Stimulated activated CD8-positive, alpha-beta memory T cell treated with anti-CD3 and anti-CD28 coated beads, Interleukin-4, amount 100 ng/mL, for 4 hours (primary cell): ENCODE measurements at places on chromosomes 3 and 15.

DNA sequence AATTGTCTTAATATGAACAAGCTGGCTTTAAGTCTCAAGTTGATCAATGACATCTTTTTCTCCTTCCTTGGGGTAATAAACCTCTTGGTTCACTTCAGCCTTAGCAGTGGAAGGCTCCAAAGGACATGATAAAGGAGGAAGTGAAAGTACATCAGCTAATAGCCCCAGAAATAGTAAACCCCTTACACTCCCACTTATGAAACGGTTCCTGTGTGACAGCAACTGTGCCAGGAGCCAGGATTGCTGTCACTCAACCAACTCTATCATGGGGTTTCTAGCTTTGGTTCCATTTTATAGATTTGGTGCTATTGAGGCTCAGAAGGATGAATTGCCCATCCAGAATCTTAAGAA, 216.7 kb downstream of the ABHD5 start:
- no peak for DNase-seq

DNA sequence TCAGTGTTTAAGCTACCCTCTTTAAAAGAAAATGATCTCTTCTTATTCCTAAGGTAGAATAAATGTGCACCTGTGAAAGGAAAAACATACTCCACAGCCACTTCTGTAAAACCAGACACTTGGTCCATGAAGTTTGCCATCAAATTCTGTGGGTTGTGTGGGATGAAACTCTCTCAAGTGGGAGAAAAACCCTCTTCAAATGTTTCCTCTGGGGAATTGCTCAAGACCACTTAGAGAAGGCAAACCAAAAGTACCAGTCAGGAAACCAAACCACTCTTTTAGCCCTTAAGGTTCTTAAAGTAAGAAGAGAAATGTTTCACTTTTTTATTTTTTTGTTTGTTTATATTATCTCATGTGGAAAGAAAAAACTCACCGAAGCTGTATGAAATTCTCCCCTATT, 1.2 kb downstream of the COL8A1 start:
- DNase-seq: no peak

DNA sequence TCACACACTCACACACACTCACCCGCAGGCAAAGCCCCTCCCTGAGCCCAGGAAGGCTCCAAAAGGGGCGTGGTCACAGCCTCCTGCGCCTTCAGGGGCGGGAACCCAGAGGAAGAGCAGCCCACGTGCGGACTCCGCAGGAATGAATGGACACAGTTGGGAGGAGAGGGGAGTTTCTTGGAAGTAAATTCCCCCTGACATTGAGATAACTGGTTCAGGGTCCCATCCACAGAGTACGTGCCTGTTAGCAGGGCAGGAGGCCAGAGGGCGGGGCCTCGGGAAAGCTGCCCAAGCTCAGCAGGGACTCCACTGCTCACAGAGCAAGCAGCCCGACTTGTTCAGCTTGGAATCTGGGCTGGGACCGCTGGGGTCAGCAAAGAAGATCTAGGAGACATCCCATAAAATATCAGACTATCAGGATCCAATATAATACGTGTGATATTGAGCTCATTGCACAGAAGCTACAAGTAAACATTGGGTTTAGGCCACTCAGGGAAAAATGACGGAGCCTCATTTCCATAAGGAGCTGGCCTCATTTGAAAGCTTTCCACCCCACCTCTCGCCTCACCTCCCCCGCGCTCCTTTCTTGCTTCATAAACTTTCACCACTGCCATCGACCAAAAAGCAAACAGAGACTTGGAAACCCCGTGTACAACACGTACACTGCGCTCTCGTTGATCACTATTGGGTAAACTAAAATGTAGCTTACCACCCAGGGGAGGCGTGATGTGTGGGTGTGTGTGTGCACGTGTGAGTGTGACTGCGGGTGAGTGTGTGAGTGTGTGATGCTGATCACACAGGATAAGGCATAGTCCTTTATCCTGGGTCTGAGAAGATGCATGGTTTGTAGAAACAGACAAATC, 36.0 kb downstream of the TM2D3 start:
- no peak for DNase-seq

- DNase-seq: no peak
These were observed 29.0 kb downstream of the AQP9 start for GRCh38 chr15:58167095-58167691.

GRCh38 chr3:117118604-117119003, 409.0 kb downstream of the TUSC7 start:
- no peak for DNase-seq

- no peak for DNase-seq
These were observed 49.6 kb upstream of the ICE2 start for GRCh38 chr15:60528530-60528929.

- no peak for DNase-seq
These were observed 39.3 kb downstream of the PPCDC start for GRCh38 chr15:75062706-75063105.

GRCh38 chr3:9405756-9406155, 8.3 kb downstream of the SETD5 start:
- no peak for DNase-seq

DNA sequence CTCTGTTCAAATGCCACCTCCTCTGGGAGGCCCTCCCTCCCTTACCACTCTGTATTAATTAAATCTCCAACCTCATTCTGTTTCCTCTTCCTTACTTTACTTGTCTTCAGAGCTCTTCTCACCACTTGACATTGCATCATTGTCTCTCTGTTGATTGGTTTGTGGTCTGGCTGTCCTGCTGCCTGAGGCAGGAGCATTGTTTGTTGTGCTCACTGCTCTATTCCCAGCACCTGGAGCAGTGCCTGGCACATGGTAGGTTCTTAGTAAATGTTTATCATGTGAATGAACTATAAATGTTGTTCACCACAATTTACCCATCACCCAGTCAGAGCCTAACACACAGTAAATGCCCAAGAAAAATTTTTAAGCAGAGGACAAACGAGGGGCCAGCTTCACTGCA, 6.7 kb upstream of the BFSP2 start:
- no peak for DNase-seq

DNA sequence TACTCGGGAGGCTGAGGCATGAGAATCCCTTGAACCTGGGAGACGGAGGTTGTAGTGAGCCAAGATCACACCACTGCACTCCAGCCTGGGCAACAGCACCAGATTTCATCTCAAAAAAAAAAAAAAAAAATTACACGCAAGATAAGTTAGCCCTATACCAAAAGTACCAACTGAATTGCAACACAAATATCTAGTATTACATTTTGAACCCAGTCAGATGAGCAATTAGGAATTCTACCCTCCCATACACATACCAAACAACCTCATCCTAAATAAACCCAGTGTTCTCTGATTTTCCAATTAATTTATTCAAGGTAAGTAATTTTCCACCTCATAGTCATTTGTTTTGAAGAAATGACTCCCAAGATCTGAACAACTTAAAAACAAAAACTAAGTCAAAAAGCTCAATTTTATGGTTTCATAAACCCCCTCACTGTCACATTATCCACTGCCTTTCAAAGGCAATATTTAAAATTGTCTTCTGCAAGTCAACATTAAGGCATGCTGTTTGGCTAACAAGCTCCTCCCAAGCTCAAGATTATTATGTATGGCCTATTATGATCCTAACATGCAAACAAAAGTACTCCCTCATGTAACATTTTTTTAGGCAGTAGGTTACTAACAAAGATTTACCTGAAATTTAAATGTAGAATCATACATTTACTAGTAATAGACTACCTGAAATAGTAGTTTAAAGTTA, 4.5 kb downstream of the RAF1 start:
- DNase-seq: no peak

DNA sequence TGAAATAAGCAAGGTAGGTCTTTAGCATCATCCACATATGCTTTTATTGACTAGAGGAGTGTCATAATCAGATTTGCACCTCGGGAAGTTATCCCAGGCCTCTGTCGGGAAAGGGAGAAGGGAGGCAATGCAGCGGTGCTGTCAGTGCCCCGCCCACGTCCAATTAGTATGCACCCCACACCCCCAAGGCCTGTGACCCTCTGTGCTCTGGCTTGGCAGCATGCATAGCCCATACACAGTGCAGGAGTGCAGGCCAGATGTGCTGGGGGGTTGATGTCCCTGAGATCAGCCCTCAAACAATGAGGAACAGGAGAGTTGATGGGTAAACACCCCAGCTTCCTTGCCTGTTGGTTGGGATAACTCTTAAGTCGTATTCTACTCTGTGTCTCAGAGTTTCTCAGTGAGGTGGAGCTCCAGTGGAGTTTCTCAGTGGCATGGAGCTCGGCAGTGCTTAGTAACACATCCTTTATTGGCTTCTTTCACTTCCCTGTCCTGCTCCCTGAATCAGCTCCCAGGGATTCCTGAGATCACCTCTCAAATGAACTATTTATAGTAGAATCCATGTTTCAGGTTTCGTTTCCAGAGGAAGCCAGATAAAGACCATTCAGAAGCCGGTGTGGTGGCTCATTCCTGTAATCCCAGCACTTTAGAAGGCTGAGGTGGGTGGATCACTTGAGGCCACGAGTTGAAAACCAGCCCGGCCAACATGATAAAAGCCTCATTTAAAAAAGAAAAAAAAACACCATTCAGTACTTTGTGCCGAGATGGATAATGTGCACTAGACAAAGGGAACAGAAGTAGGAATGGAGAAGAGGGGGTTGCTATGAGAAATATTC, 26.7 kb upstream of the NDUFB4 start:
- DNase-seq: no peak

- no peak for DNase-seq
These were observed 7.5 kb downstream of the EPHB1 start for GRCh38 chr3:134802428-134803050.

- no peak for DNase-seq
These were observed 172.0 kb downstream of the TCF12 start for GRCh38 chr15:57090496-57090859.

GRCh38 chr15:80777137-80777536, 2.0 kb upstream of the CEMIP start:
- DNase-seq: no peak

DNA sequence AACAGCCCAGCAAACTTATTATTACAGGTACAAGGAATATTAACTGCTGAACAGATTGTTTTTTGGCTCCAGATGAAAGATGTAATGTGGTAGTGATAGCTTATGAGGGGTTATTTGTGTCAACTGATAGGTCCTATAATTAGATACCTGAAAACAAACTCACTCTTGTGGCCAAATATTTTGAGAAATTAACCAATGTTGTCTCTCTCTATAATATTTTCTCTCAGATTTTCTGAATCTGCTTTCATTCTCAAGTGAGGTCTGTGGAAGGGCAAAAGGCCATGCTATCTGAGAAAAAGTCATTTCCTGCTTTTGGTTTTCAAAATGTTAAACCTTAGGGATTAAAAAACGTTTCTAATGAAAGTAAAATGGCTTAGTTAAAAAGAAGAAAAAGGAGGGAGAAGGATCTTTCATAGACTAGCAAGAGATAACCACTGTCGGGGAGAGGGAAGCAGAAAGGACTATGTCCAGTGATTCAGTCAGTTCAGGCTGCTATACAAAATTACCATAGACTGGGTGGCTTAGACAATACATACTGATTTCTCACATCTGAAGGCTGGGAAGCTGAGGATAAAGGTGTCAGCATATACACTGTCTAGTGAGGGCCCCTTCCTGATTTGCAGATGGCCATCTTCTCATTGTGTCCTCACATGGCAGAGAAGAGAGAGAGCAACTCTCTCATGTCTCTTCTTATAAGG, 277.5 kb upstream of the P2RY1 start:
- no peak for DNase-seq

GRCh38 chr15:88657326-88658069, 18.7 kb downstream of the ISG20 start:
- no peak for DNase-seq

DNA sequence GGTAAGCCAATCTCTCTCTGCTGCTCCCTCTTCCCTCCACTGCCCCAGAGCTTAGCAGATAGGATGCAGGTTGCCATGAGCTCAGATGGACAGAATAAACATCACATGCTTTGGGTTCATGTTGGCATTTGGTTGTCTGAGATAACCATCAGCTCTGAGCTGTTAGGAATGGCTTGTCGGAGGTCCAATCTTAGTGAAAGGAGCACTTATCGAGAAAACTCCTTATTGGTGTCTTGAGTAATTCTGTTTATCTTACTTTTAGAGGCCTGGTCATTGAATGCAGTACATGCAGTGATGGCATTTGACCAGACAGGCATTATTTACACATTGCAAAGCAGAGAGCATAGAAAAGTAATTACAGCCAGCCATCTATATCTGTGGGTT, 99.7 kb downstream of the CEMIP start:
- no peak for DNase-seq

DNA sequence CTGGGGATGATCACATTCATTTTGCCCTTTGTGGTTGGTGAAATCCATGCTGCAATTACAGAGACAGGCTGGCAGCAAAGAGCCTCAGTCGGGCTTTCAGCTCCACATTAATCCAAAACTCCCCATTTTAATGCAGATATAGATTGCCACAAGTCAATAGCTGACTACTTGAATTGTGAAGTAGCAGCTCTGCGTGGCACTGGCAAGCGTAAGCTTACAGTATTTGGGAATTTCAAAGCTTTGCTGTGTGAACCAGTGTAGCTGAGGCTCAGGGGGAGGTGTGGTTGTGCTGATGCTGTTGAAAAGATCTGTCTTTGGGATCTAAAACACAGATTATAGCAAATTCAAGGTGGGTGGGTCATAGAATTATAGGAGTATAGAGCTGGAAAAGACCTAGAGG, 290.3 kb upstream of the ONECUT1 start:
- DNase-seq: no peak

DNA sequence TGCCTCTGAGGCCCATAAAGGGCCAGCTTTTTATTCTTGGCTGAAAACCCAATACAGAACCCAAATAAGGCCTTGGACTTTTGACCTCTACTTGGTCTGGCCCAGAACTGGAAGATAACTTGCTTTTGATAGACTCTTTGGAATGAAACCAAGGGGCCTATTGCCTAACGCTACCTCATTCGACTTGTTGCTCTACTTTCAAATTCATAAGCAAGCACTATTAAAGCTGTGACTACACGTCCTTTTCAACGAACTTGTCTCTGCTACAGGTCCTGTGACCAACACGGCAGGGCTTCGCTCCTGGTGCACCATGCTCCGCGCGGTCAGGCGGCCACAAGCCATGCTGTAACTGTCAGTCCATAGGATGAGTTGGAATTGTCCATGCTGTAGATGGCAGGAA, 385.4 kb downstream of the MFSD1 start:
- no peak for DNase-seq

- no peak for DNase-seq
These were observed 8.8 kb downstream of the EAF1 start for GRCh38 chr3:15436246-15436645.

DNA sequence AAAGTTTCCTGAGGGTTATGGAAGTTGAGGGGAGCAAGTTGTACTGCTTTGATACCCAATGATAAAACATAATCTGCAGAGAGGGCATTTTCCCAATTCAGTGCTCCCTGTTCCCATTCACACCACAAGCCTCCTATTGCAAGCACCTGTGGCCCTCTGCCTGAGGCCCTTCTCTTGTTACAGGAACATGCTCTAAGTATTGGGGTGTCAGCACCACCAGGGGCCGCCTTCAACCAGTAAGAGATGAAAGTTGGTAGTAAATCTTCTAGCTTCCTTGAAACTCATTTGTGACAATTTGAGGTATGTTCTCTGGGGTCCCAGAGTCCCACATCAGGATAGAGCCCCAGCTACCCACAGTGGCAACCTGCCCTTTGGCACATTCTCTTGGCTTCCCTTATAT, 265.4 kb upstream of the ARHGEF26 start:
- no peak for DNase-seq

- DNase-seq: no peak
These were observed 170.0 kb upstream of the NDN start for GRCh38 chr15:23857028-23857641.
